ENCODE measurements at places on chromosomes 2 and 18.

DNA sequence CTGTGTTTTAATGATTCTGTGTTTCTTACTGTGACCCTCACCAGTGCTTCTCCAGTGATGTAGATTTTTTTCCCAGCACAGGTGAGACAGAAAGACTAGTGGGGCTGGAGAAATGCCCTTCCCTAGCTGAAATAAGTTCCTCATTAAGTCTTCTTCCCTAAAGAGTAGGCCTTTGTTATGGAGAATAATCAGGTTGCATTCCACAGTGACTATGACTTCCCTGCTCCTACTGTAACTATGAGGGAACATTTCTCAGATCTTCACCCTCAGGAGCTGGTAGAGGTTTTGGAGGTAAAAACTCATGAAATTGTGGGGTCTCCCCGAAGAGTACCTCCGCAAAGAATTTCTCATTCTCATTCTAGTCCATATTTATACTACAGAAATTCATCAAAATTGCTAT lies 286.2 kb downstream of the GRB14 start:
- no peak for DNase-seq

DNA sequence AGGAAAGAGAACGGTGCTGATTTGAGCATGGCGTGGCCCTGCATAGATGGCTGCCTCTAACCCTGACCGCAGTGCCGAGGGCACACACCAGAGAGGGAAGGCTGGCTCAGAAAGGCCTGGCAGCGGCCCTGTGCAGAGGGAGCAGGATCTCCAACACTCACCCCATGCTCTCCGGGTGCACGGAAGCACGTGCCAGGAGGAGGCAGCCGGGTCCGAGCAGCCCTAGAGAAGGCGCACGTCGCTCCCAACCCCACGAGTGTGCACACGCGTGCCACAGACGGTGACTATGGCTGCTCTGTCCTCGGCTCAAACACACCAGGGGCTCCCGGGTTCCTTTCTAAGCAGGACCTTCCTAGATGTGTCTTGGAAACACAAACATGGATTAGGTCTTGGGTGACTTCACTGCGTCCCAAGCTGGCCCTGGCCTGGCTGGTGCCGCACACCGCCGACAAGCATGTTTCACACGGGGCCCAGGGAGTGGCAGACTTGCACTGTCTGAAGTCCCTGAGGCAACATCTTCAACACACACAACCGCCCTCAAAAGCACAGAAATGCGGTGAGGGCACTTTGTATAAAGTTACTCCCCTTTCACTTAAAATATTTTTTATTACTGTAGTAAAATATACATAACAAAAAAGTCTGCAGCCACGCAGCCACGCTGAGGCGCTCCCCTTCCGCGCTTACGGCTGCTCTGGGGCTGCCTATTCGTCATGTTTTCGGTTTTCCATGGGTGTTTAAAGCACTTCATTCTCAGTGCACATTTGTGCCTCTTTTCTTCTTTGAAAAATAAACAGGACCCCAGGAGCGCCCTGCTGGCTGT lies 110.0 kb downstream of the ZNF516 start:
- DNase-seq, result peak; percentile 22

DNA sequence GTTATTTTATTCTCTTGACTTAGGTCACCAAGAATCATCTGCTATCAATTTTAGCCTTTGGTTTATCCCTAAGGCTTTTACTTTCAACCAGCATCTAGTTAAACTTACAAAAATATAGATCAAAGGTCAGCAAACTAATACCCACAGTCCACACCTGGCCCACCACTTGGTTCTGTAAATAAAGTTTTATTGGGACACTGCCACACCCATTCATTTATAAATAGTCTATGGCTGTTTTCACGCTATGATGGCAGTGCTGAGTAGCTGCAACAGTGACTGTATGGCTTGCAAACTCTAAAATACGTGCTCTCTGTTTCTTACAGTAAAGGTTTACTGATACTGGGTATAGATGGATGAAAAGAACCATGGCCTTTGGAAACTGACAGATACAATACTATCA lies 107.0 kb downstream of the MEP1B start:
- DNase-seq, result no peak

DNA sequence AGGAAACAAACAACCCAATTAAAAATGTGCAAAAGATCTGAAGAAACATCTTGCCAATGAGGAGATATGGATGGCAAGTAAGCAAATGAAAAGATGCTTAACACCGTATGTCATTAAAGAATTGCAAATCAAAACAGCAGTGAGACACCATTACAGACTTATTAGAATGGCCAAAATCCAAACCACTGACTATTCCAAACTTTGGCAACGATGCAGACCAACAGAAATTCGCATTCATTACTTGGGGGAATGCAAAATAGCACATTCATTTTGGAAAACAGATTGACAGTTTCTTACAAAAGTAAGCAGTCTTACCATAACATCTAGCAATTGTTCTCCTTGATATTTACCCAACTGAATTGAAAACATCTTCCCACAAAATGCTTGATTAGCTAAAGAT lies 1118.7 kb downstream of the SUCLG1 start:
- DNase-seq, result no peak

GRCh38 chr18:71079606-71080005 lies 790.8 kb downstream of the SOCS6 start:
- no peak for DNase-seq

GRCh38 chr2:27954221-27954673 lies 63.7 kb downstream of the BABAM2 start:
- DNase-seq, result no peak

DNA sequence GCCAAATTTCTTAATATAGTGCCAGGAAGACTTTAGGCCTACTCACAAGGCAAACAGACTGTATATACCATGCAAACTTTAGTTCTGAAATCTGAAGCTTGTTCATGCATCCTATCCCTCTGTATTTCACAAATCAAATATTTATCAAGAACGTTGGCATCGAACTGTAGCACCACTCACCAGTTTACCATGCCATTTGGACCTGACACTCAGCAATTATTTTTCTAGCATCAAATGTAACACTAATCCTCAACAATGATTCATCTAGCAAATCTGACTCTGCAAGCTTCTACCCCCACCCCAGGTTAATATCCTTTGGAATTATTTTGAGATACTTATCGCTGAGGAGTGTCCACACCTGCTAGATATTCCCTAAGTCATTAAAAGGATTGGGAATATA lies 1506.6 kb downstream of the LRP1B start:
- no peak for DNase-seq

- DNase-seq, result no peak
Observed at GRCh38 chr2:3199627-3200345, 177.8 kb downstream of the EIPR1 start.

GRCh38 chr2:239577935-239578334 lies 177.1 kb upstream of the HDAC4 start:
- no peak for DNase-seq

DNA sequence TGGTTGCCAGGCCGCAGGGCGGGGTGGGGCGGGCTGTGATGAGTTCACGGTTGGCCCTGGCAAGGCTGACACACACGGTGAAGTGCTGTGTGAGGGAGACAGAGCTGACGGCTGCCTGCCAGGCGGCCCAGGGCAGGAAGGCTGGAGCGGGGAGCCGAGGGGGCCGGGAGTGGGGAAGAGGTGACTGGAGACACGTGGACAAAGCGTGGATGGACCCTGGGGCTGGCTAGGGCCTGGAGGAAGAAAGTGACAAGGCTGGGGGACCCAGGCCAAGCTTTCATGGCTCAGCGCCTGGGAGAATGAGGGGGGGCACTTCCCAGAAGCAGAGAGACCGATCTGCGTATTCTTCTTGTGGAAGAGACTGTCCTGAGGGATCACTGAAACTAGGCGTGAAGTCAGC lies 123.2 kb downstream of the DYSF start:
- DNase-seq, result no peak

DNA sequence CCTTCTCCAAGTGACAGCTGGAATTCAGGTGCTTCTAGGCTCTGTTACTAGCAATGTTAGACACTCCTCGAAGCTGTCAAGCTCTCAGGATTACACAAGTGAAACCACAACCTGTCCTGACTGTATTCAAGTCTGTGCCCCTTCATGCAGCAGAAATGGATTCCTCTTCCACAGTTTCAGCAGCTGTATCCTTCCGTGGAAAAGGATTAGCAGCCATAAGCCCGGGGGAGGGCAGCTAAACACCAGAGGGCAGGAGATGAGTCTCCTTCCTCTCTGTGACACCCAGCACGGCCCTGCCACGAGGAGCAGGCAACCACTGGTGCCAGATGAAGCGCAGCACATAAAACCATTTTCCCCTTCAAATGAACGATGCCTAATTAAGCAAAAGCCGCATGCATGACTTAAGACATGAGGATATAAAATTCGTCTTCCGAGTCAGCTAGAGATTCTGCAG lies 1.2 kb downstream of the ST3GAL5 start:
- DNase-seq, result peak; percentile 40

DNA sequence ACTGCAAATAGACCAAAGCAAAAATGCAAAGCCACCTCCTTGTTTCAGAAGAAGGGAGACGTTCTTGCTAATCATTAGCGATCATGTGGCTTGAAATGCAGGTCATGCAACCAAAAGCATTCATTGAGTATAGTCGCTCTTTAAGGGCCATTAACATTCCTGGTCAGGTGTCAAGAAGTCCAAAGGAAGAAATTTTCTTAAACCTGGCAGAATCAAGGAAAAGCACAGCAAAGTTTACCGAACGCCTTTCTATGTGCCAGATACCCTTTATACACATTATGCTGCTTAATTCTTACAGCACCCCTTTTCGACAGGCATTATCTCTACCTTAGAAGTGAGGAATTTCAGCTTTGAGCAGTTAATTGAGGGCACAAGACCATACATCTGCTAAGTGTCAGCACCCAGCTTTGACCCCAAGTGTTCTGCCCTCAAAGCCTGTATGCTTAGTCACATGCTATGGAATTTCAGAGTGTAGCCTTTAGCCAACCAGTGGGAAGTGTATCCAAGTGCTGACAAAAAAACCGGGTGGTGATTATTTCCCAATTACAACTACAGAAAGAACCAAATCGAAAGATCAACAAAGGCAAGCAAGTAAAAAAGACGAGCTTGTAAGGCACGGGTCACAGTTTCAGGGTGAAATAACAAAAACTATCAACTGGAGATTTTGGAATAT lies 70.8 kb downstream of the EPHA4 start:
- DNase-seq, result no peak

- no peak for DNase-seq
Observed at GRCh38 chr2:106117347-106117746, 76.8 kb downstream of the UXS1 start.

- no peak for DNase-seq
Observed at GRCh38 chr18:38587571-38587970, 1022.0 kb upstream of the CELF4 start.

GRCh38 chr2:163734401-163734800 lies 1.4 kb downstream of the FIGN start:
- no peak for DNase-seq

- DNase-seq, result no peak
Observed at GRCh38 chr2:183204397-183204796, 80.2 kb downstream of the NUP35 start.

GRCh38 chr2:223306371-223306770 lies 254.4 kb downstream of the KCNE4 start:
- DNase-seq, result peak; percentile 8

GRCh38 chr2:162002623-162003235 lies 71.3 kb downstream of the DPP4 start:
- DNase-seq, result no peak

DNA sequence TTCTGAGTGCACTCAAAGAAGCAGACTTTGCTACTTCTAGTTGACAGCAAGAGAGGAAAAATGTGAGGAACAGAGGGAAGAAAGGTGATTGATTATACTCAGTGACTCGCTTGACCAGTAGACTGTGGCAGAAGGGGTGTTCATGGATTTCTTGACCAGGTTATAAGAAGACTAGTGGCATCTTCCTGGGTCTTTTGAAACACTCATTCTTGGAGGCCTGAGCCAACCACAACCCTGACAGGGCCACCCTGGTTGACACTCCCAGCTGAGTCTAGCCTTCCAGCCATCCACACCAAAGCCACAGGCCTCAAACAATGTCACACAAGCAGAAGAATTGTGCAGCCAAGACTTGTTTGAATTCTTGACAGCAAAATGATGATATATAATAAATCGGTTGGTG lies 366.3 kb downstream of the SS18 start:
- DNase-seq, result no peak

GRCh38 chr2:241788572-241788971 lies 11.9 kb downstream of the GAL3ST2 start:
- DNase-seq, result peak; percentile 55

DNA sequence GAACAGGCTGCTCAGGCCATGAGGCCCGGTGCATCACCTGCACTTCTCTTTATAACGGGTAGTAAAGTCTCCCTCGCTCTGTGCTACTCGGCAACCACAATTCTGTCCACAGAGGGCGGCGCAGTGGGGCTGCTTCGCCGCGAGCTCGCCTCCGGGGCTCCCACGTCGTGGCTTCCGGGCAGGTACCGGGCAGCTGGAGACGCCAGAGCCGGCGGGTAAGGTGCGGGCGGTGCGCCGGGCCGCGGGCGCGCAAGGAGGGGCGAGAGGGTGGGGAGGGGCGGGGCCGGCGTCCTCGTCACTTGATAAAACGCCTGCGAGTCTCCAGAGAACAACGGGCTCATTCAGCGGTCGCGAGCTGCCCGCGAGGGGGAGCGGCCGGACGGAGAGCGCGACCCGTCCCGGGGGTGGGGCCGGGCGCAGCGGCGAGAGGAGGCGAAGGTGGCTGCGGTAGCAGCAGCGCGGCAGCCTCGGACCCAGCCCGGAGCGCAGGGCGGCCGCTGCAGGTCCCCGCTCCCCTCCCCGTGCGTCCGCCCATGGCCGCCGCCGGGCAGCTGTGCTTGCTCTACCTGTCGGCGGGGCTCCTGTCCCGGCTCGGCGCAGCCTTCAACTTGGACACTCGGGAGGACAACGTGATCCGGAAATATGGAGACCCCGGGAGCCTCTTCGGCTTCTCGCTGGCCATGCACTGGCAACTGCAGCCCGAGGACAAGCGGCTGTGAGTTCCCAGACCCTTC lies at the start of gene ITGA6:
TSS of gene ITGA6 (plus strand) at position 331 of the 734 bp plus-strand sequence.
- DNase-seq, result peak; percentile 74

DNA sequence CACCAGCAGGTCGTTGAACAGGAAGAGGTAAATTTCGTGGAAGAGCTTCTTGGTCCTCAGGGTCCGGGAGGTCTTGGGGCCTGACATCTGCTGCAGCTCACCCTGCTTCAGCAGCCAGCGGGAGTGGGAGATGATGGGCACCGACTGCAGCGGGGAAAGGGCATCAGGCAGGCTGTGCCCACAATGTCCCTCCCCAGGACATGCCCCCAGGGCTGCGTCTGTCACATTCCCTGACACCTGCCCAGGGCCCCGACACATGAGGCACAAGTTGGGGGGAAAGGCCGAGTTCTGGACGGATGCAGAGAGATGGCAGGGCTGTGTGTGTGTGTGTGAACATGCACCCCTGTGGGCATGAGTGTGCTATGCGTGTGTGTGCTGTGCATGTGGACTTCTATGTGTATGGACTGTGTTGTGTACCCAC lies 13.9 kb downstream of the SNORC start:
- DNase-seq, result no peak

DNA sequence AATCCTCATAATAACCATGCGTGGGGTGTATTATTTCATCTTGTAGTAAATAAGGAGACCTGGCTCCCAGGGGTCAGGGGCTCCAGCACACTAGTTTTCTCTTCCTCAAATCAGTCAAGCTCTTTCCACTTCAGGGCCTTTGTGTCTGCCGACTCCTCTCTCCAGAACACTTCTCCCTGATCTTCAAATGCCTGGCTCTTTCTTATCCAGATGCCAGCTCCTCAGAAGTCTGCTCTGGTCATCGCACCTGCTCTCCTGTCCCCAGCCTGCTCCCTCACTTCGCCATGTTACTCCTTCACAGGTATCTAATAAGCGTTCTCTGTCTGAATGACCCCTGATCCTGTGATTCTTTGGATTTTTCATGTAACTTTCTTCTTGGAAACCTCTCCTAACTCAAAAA lies 62.0 kb downstream of the GYPC start:
- DNase-seq, result no peak

GRCh38 chr2:220057916-220058315 lies 430.5 kb downstream of the SLC4A3 start:
- DNase-seq, result no peak

- DNase-seq, result no peak
Observed at GRCh38 chr2:135163306-135163705, 111.2 kb downstream of the RAB3GAP1 start.

All from GM20000 (cell line).